Activated T-helper 1 cell treated with anti-CD3 and anti-CD28 coated beads, Interleukin-2, amount 50 U/mL, for 16 hours (primary cell): ENCODE measurements at places on chromosomes 2 and 18.

DNA sequence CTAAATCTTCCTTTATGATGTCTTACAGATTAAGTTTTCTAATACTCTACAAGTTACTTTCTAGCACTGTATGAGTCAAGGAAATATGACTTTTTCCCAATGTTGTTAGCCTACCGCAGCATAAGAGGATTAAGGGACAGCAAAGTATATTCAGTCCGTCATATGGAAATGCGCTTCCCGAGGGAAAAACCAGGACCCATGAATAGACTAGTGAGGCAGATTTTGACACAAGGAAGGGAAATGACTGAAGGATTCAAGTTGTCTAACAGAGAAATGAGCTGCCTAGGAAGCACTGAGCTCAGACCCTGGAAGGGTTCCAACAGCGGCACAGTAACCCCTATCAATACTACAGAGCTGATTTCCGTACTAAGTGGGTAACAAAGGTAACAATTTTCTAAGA is 12.0 kb downstream of the SEPTIN10 start:
- DNase-seq = no peak

DNA sequence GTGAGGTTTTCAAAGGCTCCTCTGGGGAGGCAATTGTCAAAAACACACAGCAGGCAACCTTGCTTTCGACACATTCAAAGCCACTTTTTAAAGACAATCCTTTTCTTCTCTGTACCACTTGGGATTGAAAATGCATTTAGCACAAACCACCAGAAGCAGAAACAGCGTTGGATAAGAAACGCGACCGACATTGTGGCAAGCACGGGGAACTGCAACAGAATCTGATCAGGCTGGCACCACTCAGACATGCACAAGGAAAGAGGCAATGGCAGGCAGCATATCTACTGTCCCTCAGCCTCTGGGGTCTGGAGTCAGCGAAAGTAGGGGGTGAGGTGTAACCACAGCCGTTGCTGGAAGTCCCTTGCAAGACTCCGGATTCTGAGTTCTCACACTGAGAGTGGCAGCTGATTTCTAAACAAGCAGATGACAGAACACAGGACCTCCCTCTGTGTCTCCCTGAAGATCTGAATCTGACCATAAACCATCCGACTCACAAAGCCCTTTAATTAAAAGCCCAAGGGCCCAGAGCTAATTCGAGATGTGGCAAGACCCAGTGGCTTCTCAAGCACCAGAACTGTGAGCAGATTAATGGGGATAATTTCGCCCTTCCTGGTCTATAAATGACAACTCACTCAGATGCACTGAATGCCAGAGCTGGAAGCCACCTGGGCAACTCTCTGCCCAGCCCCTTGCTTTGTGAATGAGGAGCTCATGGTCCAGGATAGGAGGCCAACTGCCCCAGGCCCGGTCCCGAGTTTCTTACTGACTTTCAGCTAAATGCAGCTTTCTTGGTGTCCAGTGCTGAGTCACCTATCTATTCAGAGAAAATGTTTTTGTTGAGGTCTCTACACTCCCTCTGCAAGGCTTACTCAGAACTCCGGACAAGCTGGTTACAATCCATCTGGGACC is 29.6 kb downstream of the CYRIA start:
- DNase-seq = no peak

DNA sequence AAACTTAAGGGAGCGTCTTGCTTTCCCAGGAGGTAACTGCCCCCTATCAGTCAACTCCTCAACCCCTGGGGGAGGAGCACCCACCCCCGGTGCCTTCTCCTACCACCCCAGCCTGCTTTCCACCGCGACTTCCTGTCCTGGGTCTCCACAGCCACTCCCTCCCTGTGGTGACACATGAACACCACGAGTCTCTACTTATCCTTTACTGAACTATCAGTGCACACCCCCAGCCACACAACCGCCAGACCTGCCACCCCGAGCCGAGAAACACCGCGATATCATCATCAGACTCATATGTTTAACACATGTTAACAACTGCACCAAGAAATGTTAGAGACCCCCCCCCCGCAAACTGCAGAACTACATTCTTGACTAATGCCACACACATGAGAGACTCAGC is 43.3 kb downstream of the LONRF2 start:
- DNase-seq = no peak

DNA sequence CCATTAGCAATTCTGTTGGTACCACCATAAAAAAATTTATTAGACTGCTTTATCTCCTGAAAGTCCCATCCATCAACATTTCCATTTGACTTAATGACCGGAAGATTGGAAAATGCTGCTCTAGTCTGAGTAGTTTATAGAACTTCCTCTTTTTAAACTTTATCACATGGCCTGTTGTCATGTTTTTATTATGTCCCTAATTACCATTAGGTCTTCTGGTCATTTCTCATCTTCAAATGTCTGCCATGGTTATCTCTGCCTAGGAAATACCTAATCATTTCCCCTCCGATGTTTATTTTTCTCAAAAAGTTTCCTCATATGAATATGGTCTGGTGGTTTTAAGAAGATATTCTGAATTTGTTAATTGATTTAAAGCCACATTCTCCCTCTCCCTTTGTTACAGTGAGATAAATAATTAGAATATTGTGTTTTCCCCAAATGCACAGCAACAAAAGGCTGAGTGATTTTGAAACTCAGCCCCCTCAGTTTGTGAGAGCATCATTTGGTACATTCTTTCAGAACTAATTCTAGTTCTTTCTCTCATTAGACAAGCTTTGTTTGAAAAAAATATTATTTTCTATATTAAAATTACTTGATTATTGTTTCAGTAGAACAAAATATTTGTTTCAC is 317.1 kb upstream of the ST6GAL2 start:
- no peak for DNase-seq

DNA sequence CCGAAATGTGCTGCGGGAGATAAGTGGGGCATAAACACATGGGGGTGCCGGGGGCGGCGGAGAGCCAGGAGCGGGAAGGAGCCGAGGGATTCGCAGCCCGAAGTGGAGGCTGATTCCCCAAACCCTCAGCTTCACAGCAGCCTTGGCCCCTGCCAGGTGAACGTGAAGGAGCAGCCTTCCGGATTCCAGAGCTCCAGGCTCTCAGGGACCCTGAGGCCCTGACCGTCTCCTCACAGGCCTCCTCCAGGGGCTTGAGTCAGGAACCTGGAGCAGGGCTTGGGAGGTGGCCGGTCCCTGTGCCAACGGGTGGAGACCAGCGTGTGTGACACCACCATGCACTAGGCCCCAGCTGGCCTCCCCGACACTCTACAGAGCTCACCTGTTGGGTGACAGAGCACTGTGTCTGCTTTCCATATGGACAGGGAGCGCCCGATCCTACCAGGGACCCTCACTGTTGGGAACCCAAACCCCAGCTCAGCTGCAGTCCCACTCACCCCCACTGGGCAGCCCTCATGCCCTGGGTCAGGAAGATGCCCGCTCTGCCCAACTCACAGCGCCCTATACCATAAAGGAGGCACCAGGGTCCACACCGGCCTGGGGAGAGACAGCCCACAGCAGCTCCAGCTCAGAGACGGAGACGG is 117.6 kb upstream of the OTOS start:
- no peak for DNase-seq

GRCh38 chr2:115554153-115554552 is 1111.7 kb downstream of the DPP10 start:
- DNase-seq = no peak

GRCh38 chr2:105712981-105713596 is 31.6 kb upstream of the NCK2 start:
- DNase-seq = no peak

DNA sequence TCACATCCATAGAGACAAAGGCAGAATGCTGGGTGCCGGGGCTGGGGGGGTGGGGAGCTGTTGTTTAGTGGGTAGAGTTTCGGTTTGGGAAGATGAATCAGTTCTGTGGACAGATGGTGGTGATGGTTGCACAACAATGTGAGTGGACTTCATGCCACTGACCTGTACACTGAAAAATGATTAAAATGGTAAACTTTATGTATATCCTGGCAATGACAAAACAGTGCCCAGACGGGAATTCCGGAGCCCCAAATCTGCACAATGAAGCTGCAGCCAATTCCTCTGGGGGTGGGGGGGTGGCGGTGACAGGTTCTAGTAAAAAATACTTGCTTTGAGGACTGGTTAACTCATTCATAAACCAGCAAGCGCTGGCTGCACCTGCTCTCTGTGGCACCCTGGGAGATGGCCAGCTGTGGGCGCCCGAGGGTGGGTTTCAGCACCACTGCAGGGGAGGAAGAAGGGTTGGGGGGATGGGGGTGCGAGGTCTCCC is 81.8 kb upstream of the HPCAL1 start:
- DNase-seq = no peak

- no peak for DNase-seq
Observed at GRCh38 chr2:220916931-220917330, 655.2 kb downstream of the EPHA4 start.

DNA sequence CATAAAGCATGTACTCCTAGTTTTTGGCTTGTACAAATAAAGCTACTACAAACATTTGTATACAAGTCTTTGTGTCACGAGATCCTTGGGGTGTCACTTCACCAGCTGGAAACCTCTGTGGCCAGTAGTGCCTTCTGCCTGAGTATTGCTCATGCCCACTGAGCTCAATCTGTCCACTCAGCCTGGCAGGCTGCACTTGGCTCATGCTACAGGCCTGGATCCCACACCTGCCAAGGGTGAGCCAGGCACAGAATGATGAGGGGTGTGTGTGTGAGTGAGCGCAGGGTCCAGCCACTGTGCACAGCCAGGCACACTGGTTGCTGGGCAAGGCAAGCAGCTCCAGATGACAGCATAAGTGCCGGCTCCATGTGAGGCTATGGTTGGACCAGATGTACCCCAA is 13.1 kb downstream of the SRD5A2 start:
- DNase-seq = no peak
